ENCODE measurements at places on chromosomes 16 and 17.

DNA sequence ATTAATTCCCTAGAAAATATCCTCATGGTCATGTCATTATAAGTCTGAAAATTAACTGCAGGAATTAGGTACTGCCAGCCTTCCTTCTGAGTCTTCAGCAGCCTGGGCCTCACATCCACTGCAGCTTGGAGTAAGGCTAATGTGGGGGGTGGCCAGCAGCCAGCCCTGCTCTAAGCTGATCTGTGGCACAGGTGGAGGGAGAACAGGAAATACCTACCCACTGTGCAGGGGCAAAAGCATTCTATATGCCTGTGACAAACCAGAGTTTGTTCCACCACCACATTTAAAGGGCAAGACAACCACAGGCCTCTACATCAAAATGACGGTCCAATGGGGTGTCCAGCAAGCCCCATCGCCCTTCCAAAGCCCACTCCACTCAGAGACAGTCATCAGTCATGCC is 9.4 kb downstream of the NPRL3 start:
- no peak for DNase-seq

DNA sequence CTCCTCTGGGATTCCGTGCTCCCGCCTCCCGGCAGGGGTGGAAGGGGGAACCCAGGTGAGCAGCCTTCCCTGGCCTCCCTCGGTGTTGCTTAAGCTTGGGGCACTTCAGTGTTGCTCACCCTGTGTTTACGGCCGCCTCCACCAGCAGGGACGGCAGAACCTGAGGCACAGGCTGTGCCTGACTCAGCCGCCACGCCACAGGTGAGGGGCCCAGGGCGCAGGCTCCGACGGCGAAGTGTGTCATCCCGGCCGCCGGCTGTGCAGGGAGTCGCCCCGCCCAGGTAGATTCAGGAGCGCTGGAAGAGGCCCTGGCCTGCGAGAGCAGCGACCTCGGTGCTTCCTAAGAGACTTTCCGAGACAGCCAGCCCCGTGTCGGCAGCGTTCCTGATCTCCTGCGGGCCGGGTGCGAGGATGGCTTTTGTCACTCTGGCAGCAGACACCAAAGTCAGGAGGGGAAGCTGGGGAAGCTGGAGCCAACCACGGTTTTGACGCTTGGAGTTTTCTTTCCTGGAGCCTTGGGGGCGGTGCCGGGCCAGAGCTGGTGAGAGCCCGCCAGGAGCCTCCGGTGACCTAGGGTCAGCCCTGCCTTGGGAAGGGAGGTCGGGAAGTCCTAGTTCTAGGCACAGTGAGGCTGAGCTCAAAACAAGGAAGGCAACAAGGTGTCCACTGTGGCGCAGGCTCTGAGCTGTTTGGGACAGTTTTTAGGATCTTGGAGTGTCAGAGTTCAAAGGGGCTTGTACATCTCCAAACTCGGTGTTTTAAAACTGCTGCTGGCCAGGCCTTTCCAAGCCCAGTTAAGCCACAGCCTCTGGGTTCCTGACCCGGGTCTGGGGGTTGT is 2.1 kb downstream of the GSE1 start:
- no peak for DNase-seq

DNA sequence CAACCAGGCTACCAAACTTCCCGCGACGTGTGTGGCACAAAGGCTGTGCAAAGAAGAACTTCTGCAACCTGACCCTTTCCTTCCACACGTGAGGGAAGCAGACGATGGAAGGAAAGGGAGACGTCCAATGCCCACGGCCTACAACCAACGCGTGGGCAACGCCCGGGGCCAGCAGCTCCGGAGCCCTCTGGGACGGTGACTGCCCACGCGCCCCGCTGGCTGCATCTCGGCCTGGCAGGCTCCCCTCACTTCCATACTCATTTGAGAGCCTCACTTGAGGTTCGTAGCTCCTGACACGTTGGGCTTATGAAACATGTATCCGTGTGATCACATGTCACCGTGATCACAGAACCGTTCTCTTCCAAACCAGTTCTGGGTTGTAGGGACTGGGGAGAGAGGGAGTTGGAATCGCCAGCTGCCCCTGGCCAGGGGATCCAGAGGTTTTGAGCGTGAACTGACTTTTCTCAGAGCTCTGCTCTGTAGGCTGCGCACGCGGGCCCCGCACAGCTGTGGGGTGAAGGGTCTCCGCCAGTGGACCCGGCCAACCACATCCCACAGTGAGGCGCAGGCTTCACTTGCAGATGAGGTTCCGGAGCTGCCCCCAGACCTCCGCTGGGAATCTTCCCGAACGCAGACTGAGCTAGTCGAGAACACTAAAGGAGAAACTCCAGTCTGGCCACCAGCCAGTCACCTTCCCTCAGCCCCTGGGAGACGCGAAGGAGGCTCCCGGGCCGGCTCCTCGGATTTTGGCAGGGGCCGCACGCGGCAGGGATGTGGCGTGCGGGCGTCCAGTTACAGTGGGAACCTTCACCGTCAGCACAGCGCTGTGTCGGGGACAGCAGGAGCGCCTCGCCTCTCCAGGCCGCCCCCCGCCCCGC is 1.0 kb downstream of the LMF1 start:
- no peak for DNase-seq

GRCh38 chr17:81454473-81454872 is 58.1 kb downstream of the ACTG1 start:
- no peak for DNase-seq

- DNase-seq, result no peak
Measured at GRCh38 chr17:45265821-45266220, 3.9 kb upstream of the SPATA32 start.

- no peak for DNase-seq
Measured at GRCh38 chr16:84406006-84406963, 37.9 kb downstream of the ATP2C2 start.

All from esophagus squamous epithelium (tissue), 5 donors.